T-helper 17 cell (primary cell): ENCODE measurements at places on chromosomes 7 and 10. TPM values are rescaled to one million over a fixed set of nuclear protein-coding genes. Genes with fewer than 3 reads are reported as not detected.

Gene FASTK
- 82.2 TPM for total RNA-seq

Gene NRP1
- 0.47 TPM for total RNA-seq

Gene MOGAT3
- total RNA-seq: not detected

DNA sequence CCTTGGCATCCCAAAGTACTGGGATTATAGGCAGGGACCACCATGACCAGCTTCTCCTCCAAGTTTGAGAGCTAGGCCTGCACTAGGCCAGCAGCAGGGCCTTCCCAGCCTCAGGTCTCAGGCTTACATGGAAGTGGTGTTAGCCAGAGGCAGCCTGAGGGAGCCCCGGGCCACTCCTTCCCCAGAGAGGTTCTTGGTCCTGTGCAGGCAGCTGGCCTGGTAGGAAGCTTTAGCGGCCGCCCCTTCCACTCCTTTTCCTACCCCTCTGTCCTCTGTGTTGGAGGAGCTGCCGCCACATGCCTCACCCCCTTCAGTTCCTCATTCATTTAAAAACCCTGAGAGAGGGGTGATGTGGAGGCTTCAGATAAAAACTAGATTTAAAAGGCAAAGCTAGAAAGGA lies 40.3 kb downstream of the TSPAN15 start:
- H3K27me3 ChIP-seq: no peaks in the 10 kb centered on the region
- no peak overlapping the region for H3K4me3 ChIP-seq
- no peak for DNase-seq
- H3K4me1 ChIP-seq: peaks cover 12% of the 10 kb centered on the region
- peak overlapping the region; percentile 8 for H3K27ac ChIP-seq

DNA sequence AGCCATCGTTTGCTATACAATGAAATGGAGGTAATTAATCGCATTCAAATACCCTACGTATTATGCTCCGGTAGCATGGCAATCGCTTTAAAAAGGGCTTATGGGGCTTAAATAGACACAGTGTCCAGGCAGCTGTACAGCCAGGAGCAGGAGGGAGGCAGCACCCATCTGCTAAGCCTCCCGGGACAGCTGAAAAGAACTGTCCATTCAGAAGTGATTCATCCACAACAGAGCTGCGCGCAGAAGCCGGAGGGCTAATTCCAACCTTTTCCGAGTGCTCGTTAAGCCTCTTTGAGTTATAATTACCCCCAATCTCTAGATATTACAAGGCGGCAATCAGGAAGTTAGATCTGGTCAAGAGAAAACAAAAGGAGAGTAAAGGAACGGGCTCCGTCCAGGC lies 58.3 kb downstream of the DPYSL4 start:
- no peaks in the 10 kb centered on the region for H3K27me3 ChIP-seq
- no peaks in the 10 kb centered on the region for H3K36me3 ChIP-seq
- DNase-seq: no peak
- peak overlapping the region; percentile 1 for H3K27ac ChIP-seq
- peaks cover 6% of the 10 kb centered on the region for H3K4me1 ChIP-seq

- no peak for DNase-seq
- no peaks in the 10 kb centered on the region for H3K4me1 ChIP-seq
These were observed 431.2 kb upstream of the IGFBP3 start for GRCh38 chr7:46352004-46352954.

DNA sequence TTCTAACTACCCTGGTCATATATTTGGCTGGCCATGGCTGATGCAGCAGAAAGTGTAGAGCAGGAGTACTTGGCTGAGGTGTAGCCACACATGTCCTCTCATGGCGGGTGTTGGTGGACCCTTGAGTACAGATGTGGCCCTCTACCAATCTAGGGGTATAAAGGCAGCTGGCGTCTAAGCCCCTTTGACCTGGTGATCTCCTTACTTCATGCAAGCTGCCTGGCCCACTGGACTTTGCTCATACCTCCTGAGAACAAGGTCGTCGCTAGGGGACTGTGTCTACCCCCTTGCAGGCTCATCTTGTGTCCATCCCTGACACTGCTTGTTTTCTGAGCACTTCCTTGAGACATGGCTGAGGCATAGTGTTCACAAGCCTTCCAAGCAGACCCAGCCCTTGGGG lies 287.8 kb downstream of the RPS24 start:
- no peak for DNase-seq
- peaks cover 2% of the 10 kb centered on the region for H3K36me3 ChIP-seq
- no peaks in the 10 kb centered on the region for H3K27me3 ChIP-seq
- peaks cover 11% of the 10 kb centered on the region for H3K4me1 ChIP-seq
- no peak overlapping the region for H3K4me3 ChIP-seq
- peak overlapping the region; percentile 30 for H3K27ac ChIP-seq

DNA sequence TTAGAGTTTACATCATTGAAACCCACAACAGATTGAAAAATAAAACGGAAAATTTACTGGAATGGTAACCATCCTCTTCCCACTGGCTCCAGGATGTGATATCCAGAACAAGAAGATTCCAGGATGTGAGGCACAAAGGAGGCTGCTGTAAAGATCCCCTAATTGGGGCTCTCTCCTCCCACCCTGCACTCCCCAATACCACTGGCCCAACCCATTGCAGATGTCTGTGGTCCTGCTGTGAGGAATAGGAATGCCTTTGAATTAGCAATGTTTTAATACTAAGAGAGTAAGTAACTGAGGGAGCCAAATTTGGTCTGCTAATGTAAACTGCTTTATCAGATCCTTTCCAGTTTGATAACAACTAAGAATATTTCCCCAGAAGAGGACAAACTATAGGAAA lies 225.9 kb upstream of the INHBA start:
- peaks cover 3% of the 10 kb centered on the region for H3K36me3 ChIP-seq
- H3K4me3 ChIP-seq: no peak overlapping the region
- H3K4me1 ChIP-seq: no peaks in the 10 kb centered on the region
- H3K27me3 ChIP-seq: peaks cover 43% of the 10 kb centered on the region

DNA sequence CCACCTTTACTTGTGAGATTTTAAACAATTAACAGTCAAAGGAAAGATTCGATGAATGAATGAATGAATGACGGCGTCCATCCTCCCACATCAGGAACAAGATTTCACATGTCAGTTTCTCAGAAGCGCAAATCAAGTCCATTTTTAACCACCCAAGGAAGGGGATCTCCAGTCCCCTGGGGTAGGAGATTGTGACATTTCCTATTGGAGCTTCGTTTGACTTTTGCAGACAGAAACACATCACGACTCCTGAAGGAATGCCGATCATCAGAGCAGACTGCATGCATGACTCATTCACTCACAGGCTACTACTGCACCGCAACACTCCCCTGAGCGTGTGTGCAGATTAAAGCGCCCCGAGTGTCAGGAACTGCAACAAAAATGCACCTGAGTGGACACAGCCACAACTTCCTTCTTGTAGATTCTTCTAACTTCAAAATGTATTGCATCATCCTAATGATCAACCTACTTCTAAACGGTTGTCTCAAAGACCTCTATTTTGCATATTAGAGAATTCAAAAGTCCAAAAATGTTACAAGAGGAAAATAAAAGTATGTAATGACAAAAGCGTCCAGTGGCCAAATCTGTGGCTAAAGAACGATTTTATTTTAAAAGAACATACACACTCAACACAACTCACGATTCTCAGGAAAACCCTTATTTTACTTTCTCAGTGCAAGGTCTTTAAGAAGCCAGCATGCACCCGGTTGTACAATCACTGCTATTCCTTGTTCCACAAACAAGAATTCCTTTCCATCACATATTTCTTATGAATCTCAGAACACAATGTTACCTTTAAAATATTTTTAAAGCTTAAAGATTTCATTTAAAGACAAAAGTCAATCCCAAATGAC lies 172.6 kb downstream of the FAM107B start:
- H3K4me3 ChIP-seq: peak overlapping the region; percentile 98
- no peaks in the 10 kb centered on the region for H3K27me3 ChIP-seq
- peaks cover 18% of the 10 kb centered on the region for H3K36me3 ChIP-seq
- H3K27ac ChIP-seq: peak overlapping the region; percentile 96
- peaks cover 70% of the 10 kb centered on the region for H3K4me1 ChIP-seq

- H3K4me1 ChIP-seq: no peaks in the 10 kb centered on the region
- no peaks in the 10 kb centered on the region for H3K36me3 ChIP-seq
- H3K27ac ChIP-seq: no peak overlapping the region
- H3K4me3 ChIP-seq: no peak overlapping the region
- H3K27me3 ChIP-seq: peaks cover 13% of the 10 kb centered on the region
These were observed 73.8 kb downstream of the LRGUK start for GRCh38 chr7:134200970-134201369.

DNA sequence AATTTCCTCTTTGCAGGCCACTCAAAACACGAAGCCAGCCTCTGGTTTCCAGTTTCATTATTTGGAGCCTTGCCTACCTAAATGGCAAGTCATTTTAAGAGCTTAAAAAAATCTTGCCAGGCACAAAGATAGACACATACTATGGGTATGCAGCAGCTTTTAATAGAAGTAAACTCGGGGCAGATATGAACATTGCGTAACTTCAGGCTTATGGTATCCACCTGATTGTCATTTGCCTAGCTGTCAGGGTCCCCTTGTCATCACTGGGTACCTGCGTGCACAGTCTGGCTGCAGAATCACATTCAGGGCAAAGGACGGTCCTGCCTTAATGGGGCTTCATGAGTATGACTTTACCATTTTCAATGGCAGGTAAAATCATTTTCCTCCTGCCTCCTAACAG lies 466.1 kb upstream of the NRP1 start:
- H3K4me1 ChIP-seq: no peaks in the 10 kb centered on the region
- peaks cover 5% of the 10 kb centered on the region for H3K27me3 ChIP-seq
- no peak overlapping the region for H3K4me3 ChIP-seq
- DNase-seq: no peak
- H3K27ac ChIP-seq: no peak overlapping the region

- DNase-seq: no peak
- H3K36me3 ChIP-seq: peaks cover 12% of the 10 kb centered on the region
- peaks cover 14% of the 10 kb centered on the region for H3K4me1 ChIP-seq
- H3K4me3 ChIP-seq: no peak overlapping the region
These were observed 77.1 kb upstream of the CAMK2B start for GRCh38 chr7:44402401-44403060.

DNA sequence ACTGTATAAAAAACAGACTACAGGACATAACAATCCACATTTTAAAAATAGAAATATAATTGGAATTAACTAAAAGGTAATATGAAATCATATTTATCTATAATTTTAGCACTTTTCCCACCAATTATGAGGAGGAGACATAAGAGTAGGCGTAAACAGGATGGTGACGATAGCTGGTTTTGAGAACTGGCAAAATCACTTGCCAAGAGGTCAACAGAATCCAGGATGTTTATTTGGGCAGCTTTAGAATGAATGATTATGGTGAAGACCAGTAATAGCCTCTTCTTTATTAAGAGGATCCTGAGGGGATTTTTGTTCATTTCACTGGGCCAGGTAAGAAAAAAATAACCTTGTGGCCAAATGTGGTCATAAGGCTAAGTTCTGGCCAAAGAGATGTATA lies 67.2 kb downstream of the TPK1 start:
- H3K27me3 ChIP-seq: no peaks in the 10 kb centered on the region
- no peak for DNase-seq
- peaks cover 3% of the 10 kb centered on the region for H3K36me3 ChIP-seq
- no peak overlapping the region for H3K4me3 ChIP-seq
- peaks cover 10% of the 10 kb centered on the region for H3K4me1 ChIP-seq

DNA sequence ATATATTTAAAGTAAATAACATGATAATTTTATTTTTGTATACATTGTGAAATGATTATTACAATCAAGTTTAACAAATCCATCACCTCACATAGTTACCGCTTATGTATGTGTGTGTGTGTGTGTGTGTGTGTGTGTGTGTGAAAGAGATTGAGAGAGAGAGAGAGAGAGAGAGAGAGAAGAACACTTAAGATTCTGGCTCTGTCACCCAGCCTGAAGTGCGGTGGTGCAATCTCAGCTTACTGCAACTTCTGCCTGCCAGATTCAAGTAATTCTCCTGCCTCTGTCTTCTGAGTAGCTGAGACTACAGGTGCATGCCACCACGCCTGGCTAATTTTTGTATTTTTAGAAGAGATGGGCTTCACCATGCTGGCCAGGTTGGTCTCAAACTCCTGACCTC lies 17.8 kb downstream of the LYZL1 start:
- no peak overlapping the region for H3K27ac ChIP-seq
- peaks cover 53% of the 10 kb centered on the region for H3K27me3 ChIP-seq
- H3K4me3 ChIP-seq: no peak overlapping the region
- H3K4me1 ChIP-seq: peaks cover 3% of the 10 kb centered on the region
- no peaks in the 10 kb centered on the region for H3K36me3 ChIP-seq
- no peak for DNase-seq

DNA sequence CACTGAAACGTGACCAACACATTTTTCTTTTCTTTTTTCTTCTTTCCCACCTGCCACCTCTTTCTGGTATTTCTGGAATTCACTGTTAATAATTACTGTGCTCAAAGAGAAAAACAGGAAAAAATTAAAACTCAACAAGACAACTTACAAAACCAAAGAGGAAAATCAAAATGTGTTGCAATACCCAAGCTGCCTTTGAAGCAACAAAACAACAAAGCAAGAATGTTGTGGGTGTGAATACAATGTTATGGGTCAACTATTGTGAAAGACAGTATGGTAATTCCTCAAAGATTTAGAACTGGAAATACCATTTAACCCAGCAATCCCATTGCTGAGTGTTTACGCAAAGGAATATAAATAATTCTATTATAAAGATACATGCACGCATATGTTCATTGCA lies 415.1 kb downstream of the GFRA1 start:
- H3K4me3 ChIP-seq: no peak overlapping the region
- no peak for DNase-seq
- no peaks in the 10 kb centered on the region for H3K4me1 ChIP-seq

DNA sequence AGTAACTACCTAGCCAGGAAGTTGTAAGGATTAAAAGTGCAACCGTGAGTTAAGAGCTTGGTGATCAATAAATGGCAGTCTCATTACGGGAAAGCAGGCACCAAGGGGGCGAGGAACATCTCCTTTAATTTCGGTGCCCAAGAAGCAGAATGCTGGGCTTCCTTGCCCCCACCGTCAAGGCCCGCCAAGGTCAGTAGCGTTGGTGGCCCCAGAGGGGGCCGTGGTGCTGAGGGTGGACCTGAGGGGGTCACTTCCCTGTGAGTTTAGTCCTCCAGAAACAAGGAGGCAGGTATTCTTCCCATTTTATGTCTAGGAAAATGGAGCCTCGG lies 408 bp upstream of the MINDY4 start:
- no peaks in the 10 kb centered on the region for H3K36me3 ChIP-seq
- no peak for DNase-seq
- peaks cover 7% of the 10 kb centered on the region for H3K27me3 ChIP-seq
- H3K4me1 ChIP-seq: peaks cover 5% of the 10 kb centered on the region

DNA sequence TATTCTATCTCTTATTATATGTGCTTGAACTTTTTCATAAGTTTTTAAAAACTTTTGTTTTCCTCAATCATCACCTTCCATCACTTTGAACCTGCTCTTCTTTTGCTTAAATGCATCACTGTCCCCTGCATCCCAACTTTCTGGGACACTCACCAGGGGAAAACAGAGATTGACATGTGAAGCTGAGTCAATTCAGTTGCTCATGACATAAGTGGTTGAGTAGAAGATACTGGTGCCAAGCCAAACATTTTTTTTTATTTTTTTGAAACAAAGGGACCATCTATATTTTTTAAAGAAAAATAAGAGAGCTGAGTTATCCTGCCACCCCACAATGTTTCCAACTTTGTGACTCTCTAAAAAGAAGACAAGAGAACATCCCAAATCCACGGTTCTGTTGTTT lies 61.8 kb upstream of the AHR start:
- peaks cover 19% of the 10 kb centered on the region for H3K4me1 ChIP-seq
- H3K36me3 ChIP-seq: peaks cover 2% of the 10 kb centered on the region
- peak overlapping the region; percentile 100 for H3K27ac ChIP-seq
- no peak for DNase-seq
- H3K27me3 ChIP-seq: no peaks in the 10 kb centered on the region
- no peak overlapping the region for H3K4me3 ChIP-seq
